ENCODE measurements at places on chromosomes 11 and 22. TPM values are rescaled to one million over a fixed set of nuclear protein-coding genes. Genes with fewer than 3 reads are reported as not detected.

The SLC1A2 gene
- 0.08 TPM for total RNA-seq

The OR52E6 gene
- not detected for total RNA-seq

The TH gene
- total RNA-seq = not detected

The TMEM151A gene
- 0.19 TPM for total RNA-seq

GRCh38 chr11:36271794-36272407, 17.3 kb downstream of the COMMD9 start:
- DNase-seq = no peak

GRCh38 chr11:107590460-107591377, at the start of gene ELMOD1:
TSS of gene ELMOD1 (plus strand) at chr11:107591147. CDS start at chr11:107618190, 27,043 bp downstream.
- DNase-seq = no peak

DNA sequence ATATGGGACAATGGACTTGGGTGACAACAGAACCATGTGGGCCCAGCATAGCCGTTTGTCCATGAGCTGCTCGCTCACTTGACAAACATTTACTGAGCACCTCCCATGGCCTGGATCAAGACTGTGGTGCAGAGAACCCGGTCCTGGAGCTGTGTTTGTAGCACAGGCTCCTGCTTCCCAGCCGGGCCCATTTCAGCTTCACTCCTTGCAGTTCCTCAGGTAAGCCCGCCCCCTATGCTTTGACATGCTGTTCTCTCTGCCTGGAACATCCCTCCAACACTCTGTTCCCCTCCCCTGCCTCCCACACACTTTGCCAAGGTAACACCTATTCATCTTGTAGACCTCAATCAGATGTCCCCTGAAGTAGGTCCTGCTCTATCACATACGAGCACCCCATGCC, 19.3 kb upstream of the IGSF22 start:
- DNase-seq = no peak

- DNase-seq = no peak
These were observed 6.1 kb downstream of the WNT7B start for GRCh38 chr22:45970705-45971407.

DNA sequence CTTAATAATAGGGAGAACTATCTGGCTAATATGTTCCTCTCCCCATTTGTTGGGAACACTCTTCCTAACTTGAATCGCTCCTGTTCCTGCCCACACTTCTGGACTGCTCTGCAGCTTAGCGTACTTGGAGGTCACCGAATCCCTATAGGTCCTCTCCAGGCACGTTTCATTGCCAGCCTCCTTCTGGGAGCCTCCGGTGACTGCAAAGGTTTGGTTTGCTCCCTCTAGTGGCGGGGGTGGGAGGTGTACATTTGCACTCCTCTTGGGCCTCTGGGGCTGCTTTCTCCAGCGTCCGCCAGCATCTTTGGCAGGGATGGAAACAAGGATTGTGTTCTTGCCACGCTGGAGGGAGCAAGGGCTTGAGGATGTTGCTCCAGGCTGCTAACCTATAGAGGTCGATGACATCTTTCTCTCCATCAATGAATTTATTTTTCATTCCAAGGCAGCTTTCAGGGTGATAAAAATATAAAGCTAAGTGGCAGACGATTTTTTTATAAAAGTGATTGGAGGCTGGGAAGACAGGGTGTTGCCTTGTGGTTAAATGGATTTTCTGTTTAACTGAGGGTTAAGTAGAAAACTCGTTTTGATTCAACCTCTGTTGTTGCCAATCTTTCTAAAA, 48.7 kb downstream of the TSPAN18 start:
- DNase-seq = peak; percentile 53

- DNase-seq = no peak
These were observed 1134.1 kb upstream of the CCDC90B start for GRCh38 chr11:84420271-84420670.

DNA sequence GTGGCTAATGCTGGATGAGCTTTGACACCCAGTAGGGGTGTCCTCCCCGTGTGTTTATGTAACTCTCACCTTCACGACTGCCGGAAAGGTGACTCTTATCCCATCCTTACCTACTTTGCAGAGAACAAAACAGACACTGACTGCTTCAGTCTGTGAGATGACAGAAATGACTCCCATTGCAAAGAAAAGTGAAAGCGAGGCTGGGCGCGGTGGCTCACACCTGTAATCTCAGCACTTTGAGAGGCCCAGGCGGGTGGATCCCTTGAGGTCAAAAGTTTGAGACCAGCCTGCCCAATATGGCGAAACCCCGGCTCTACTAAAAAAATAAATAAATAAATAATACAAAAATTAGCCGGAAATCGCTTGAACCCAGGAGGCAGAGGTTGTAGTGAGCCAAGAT, 106.4 kb upstream of the ANO1 start:
- no peak for DNase-seq

DNA sequence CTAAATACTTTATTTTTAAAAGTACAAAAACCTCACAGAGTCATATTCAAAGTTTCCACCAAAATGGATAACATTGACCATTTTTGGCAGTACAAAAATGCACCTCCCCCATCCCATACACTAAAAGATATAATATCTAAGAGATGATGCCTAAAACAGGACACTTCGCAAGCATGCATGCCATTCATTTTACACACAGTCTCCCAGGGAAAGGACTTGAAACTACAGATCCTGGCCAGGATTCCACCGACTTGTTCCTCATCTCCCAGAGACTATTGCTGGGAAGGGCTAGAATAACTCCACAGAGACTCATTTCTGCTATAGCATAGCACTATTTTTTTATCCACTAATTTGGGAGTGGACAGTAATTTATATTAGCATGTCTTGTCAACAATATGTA, 81.7 kb downstream of the MTNR1B start:
- DNase-seq = no peak

DNA sequence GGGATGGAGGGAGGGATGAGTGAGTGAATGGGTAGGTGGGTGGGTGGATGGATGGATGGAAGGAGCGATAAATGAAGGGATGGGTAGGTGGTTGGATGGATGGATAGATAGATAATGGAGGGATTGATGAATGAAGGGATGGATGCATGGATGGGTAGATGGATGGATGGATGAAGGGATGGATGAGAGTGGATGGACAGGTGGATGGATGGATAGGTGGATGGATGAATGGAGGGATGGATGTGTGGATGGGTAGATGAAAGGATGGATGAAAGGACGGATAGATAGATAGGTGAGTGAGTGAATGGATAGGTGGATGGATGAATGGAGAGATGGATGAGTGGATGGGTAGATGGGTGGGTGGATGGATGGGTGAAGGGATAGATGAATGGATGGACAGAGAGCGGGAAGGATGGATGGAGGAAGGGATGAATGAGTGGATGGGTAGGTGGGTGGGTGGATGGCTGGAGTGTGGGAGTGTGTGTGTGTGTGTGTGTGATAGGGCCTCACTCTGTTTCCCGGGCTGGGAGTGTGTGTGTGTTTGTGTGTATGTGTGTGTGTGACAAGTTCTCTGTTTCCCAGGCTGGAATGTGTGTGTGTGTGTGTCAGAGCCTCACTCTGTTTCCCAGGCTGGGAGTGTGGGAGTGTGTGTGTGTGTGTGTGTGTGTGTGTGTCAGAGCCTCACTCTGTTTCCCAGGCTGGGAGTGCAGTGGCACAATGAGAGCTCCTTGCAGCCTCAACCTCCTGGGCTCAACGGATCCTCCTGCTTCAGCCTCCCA, 2.1 kb upstream of the PRR33 start:
- no peak for DNase-seq

- DNase-seq = no peak
These were observed 140.7 kb upstream of the ANO3 start for GRCh38 chr11:26191193-26191592.

GRCh38 chr11:87460842-87461637, 423.3 kb downstream of the TMEM135 start:
- no peak for DNase-seq

- DNase-seq = no peak
These were observed 29.5 kb upstream of the CARS1 start for GRCh38 chr11:3086671-3087150.

DNA sequence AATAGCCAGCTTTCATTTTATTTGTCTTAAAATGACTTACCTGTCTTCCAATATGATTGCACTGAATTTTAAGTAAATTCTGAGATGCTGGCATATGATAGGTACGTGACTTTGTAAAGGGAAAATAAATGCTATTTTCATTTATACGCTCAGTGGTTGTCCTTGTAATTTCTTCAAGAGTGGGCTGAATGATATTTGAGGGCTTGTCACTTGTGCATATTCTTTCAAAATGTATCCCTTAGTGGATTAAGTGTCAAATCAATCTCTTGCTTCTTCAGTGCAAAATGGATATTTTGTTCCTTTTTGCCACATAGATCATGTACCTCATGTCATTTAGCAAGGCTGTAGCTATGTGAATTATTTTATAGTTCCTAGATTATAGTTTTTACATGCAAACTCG, 56.9 kb downstream of the GAS2 start:
- DNase-seq = no peak

GRCh38 chr11:117232911-117233409, 489 bp downstream of the RNF214 start:
- no peak for DNase-seq

Measured in T-cell (primary cell).